ENCODE measurements at places on chromosomes 5 and 9.

DNA sequence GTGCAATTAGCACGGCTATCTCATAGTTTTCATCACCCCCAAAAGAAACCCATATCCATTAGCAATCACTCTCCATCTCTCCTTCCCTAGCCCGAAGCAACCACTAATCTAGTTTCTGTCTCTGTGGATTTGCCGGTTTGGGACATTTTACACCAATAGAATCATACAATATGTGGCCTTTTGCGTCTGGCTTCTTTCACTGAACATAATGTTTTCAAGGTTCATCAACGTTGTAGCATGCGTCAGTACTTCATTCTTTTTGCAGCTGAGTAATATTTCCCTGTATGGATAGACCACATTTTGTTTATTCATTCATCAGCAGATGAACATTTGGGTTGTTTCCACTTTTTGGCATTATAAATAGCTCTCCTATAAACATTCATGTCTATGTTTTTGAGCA lies 75.4 kb upstream of the TBC1D2 start:
- no peak for DNase-seq

GRCh38 chr5:133118741-133119140 lies 66.9 kb downstream of the HSPA4 start:
- DNase-seq: no peak

GRCh38 chr9:128892221-128892921 lies 10.4 kb downstream of the LRRC8A start:
- DNase-seq: peak; percentile 87

DNA sequence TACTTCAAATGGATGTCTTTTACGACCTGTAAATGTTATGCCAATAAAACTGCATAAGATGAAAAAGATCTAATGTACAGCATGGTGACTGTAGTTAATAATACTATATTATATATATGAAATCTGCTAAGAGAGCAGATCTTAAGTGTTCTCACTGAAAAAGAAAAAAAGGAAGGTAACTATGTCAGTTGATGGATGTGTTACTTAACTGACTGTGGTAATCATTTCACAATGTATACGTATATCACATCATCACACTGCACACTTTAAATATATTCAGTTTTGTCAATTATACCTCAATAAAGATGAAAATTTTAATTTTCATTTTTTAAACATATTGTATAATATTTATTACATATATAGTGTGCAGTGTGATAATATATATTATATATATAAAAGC lies 31.9 kb downstream of the THBS4 start:
- DNase-seq: no peak

DNA sequence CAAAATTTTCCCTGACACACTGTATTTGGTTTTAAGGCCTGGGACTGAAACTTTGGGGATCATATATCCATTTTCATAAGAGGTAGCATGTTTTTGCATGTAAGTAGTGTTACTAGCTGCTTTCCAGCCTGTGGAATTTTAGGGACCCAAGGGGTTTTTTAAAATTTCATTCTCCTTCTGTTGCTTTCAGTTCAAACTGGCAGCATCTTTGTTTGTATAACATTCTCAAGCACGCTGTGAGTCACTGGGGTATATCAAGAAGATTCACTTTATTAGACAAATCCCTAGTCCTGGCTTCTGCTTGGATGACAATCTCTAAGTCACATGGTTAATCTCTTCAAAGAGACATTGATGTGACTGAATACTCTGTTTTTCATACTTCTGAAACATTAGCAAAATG lies 479.0 kb downstream of the CYLC2 start:
- DNase-seq: no peak

DNA sequence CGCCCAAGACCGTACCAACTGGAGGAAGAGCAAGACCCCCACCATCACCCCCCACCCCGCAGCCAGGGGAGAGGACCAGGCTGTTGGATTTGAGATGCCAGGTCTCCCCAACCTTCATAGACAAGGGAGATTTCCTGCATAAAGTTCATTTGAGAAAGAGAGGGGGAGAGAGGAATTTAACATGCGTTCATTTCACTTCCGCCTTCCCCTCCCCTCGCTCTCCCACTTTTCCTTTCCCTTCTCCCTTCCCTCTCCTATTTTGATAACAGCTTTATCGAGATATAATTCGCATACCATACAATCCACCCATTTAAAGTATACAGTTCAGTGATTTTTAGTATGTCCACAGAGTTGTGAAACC lies 4.2 kb upstream of the NKX2-5 start:
- DNase-seq: no peak

All from heart left ventricle (tissue), 16 donors.